Right lobe of liver (tissue), 6 donors: ENCODE measurements at places on chromosomes 4 and X. TPM values are rescaled to one million over a fixed set of nuclear protein-coding genes. Genes with fewer than 3 reads are reported as not detected.

FAM149A gene
- total RNA-seq = 24.2 TPM

FRMD7 gene
- total RNA-seq = 0.18 TPM

DNA sequence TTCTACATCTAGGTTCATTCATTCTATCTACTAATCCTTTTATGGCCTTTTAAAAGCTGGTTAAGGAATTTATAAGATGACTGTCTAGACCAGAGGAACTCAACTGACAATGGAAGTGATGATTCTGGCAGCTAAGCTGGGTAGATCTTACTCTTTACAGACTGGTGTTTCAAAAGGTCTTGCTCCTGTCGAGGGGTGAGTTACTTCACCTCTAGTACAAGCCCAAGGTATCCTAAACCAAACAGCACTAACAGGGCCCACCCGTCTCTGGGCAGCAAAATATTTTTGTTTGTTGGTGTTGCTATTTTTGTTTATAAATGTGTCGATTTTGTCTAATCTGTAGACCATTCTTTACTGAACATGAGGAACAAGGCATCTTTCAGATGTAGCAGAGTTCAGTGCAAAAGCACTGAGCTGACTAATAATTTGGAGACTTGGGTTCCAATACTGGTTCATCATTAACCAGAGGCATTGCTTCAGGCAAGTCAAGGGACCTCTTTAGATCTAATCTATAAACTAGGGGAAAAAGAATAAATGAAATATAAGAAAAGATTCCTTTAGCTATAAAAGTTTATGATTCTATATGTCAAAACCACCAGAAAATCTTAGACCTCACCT is 90.3 kb upstream of the FRG1 start:
- DNase-seq = no peak

- peak; percentile 47 for DNase-seq
Observed at GRCh38 chrX:49291615-49292337, 11.7 kb upstream of the GAGE10 start.

GRCh38 chrX:10929747-10930146 is 181.4 kb upstream of the HCCS start:
- DNase-seq = no peak

GRCh38 chrX:23374291-23374690 is 39.6 kb downstream of the PTCHD1 start:
- no peak for DNase-seq

DNA sequence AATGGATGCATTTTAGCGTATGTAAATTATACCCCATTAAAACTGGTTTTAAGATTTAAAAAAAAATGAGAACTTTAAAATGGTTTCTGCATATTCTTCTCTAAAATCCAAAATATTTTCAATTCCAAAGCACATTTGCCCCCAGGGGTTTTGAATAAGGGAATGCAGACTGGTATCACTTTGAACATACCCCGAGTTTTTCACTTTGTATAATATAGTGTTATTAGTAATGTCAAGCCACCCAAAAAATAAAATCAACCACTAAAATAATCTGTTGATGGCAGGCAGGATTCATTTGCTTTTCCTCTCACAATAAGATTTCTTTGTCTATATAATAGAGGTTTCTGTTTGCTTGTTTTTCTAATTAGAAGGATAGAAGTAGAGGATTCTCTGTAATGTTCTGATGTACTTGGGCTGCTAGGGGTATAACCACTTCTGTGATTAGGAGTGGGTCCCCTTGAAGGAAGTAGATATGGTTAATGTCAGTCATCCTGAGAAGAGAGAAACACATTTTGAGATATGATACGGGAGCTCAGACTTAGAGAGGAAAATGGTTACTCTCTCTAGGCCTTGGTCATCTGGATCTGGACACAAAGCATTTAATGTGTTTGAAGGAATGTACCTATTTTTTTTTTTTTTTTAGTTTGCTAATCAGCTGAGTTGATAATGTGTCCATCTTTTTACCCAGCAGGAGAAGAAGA is 9.3 kb upstream of the LIN54 start:
- no peak for DNase-seq

DNA sequence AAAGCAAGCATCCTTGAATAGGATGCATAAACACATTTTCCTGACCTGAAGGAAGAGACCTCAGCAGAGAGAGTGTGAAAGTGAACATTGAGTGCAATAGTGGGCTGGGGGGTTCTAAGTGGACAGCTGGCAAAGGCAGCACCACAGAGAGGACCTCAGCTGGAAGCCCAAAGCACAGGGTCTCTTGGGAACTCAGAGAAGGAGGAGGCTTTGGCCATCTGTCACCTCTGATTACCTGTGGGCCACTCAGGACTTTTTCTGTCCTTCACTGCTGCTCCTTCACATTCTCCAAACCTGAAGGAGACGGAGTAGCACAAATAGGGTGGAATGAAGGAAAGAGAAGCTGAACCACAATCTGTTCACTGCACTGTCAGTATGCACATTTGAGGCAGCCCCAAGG is 37.9 kb upstream of the FAT4 start:
- DNase-seq = no peak

- no peak for DNase-seq
Observed at GRCh38 chrX:6131287-6131686, 97.4 kb downstream of the NLGN4X start.

DNA sequence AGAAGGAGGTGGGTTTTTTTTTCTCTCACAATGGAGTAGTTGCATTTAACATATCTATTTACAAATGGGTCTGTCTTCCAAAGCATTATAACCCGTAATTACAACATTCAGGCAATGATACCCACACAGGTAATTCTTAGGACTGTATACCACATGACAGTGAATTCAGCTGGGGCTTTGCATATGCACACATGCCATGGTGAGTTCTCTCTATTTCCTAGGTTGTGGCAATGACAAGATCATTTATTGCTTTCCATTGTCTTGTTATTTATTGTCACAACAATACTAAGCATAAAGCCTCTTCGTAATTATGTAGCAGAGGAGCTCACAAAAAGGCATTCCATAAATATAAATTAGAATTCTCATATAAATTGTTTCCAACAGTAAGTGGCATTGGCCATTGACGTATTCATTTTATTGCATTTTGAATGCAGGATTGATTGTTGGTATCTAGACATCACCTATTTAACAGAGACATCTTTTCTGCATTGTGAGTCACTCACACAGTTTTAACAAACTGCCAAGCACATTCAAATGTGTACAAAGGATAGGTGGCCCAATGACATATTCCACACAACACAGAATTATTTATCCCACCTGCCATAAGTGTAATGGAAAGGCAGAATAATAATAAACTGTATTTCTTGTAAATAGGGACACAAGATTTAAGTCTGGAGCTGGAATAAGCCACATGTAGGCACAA is 390.7 kb upstream of the GALNT7 start:
- DNase-seq = no peak
